Ammon's horn (tissue), 1 donor: ENCODE measurements at places on chromosomes 13 and 19.

- DNase-seq = no peak
Observed at GRCh38 chr13:73216381-73216831, 157.6 kb downstream of the KLF5 start.

DNA sequence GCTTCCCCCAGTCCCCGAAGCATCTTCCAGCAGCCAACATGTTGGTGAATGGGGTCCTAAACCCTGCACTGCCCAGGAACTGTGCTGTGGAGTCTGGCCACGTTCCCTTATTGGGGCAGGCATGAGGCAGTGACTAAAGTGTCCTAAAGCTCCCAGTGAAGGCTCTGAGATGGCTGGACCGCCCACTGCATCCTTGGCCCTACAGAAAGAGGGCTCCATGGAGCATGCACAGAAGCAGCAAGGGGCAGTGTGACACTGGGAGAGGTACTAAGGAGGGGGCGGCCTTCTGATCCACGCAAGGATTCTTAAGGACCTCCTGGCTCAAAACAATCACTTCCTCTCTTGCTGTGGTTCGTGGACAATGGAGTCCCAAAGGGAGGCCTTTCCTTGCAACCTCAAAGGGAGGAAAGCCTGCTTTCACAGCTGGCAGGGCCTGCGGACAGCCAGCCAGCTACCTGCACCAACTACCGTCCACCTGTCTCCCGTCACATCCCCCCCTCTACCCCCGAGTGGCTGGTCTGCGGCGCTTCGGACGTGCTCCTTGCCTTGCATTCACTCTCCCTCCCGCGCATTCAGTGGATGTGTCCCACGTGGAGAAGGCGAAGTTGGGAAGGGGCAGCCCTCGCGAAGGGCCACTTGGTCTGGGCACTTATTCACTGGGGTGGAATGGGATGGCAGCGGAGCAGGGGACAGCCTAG, 63.9 kb upstream of the STARD13 start:
- DNase-seq = peak; percentile 32

- no peak for DNase-seq
Observed at GRCh38 chr19:6800991-6801484, 28.5 kb downstream of the VAV1 start.

- no peak for DNase-seq
Observed at GRCh38 chr13:44385401-44385800, 11.8 kb downstream of the SERP2 start.

GRCh38 chr13:95642028-95642621, 2.4 kb downstream of the DZIP1 start:
- peak; percentile 23 for DNase-seq

DNA sequence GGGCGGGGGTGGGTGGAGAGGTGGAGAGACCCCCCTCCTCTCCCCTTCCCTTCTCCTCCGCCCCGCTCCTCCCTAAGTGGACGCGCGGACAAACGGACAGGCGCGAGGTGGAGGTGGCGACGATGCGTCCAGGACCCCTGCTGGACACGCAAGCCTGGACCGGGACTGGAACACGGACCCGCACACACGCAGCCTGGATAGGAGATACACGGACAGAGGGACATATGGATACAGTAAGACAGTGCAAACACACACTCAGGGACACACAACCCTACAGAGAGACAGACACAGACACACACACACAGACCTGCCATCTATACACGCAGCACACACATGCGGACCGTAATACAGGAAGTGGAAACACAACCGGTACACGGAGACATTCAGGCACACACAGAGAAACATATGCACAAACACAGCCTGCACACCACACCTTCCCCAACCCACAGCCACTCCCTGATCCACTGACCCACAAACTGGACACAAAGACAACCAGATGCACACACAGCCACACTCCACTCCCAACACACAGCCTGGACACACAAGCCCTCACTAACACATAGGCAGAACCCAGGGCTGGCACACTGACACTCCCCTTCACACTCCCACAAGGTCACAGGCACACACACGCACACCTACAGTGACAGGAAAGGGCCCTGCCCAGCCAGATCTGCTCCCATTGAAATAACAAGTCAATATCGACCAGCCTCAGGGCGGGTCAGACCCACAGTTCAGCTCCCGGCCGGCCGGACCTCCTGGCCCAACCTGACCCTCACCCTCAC, 696 bp upstream of the ERFL start:
- DNase-seq = no peak

DNA sequence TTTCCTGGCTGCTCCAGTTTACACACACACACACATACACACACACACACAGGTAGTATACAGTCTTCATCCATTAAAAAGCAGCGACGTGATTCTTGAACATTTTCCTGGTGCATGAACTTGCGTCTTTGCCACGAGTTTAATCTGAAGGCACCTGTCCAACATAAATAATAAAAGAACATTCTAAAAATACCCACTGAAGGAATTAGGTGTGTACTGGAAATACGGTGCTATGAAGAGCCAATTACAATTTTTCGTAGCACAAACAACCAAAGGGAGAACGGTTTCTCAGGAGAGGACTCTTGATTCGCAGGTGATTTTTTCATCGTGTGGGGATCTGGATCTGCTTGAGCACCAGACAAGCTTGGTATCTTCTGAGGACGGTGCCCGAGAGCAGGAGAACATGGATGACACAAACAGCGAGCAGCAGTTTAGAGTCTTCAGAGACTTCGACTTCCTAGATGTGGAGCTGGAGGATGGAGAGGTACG, 61.2 kb downstream of the ZAR1L start:
- DNase-seq = no peak

DNA sequence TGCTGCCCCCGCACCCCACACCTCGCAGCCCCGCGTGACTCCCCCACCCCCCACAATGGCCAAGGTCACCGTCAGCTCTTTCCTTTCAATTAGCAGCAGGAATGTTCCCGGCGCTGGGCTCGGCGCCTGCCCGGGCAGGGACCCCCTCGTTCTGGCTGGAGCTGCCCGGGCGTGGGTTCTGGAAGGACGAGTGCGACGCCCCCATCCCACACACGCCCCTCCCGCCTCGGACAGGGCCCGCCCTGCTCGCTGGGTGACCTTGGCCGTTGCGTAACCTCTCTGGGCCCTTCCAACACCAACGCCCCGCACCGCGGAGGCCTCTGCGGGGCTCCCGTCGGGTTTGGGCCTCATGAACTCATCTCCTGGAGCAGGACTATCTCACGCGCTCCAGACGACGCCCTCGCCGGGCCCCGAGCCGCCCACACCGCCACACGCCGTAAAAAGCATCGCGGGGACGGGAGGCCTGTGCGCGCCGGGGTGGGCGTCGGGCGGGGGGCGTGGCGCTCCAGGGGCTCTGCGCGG, 10.3 kb downstream of the PALM start:
- DNase-seq = peak; percentile 72

DNA sequence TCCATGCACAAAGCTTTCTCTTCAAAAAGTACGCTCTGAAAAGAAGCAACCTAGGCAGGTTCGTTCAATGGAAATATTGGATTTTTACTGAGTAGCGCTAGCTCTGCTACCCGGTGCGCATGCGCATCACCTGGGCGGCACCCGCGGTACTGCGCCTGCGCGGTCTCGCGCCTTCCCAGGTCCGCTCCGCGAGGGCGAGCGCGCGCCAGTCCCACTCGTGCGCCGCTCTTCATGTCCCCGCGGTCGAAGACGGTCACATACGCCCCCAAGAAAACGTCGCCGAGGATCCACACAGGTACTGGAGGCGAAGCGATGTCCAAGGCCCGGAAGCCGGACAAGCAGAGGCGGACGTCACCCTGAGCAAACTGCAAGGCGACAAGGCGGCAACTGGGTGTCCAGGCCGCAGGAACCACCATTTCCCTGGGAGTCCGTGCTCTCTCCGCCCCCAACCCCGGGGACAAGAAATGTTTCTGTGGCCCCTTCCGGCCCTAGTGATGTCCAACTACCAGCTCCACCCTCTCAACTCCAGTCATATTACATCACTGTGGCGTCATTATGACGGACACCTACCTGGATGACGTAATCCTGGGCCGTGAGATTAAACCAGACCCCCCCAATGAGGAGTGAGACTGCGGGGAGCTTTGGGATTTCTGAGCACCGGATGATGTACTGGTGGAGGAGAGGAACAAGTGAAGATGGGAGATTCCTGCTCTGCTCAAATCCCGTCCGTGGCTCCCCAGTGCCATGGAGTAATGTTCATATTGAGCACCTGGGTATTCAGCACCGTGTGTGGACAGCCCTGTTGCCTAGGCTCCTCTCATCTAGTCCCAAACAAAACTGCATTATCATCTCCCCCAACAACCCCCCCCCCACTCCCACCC, 4.8 kb upstream of the KCNC3 start:
- peak; percentile 88 for DNase-seq

DNA sequence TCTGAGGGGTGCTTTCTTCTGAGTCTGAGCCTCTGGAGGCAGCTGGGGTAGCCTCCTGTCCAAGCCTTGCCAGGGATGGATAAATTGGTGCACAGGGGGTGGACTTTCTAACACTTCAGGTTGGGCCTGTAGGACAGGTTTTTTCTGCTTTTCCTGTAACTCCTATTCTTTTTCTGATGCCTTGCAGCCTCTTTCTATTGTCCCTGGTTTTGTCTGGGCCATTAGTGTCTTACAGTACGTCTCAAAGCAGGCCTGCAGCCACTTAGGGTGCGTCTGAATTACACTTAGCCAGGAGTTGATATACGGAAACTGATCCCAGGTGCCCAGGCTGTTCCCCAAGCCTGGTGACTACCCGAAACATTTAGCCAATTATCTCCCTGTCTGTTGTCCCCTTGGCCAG, 213.3 kb upstream of the HTR2A start:
- no peak for DNase-seq

- DNase-seq = peak; percentile 59
Observed at GRCh38 chr19:56476651-56477428, at the start of gene ZNF667. Gene ZNF667, minus strand, starts transcription at chr19:56477345. Its CDS starts 14,975 bp downstream, at chr19:56462370.

- DNase-seq = no peak
Observed at GRCh38 chr19:17564781-17565180, 9.3 kb downstream of the COLGALT1 start.

DNA sequence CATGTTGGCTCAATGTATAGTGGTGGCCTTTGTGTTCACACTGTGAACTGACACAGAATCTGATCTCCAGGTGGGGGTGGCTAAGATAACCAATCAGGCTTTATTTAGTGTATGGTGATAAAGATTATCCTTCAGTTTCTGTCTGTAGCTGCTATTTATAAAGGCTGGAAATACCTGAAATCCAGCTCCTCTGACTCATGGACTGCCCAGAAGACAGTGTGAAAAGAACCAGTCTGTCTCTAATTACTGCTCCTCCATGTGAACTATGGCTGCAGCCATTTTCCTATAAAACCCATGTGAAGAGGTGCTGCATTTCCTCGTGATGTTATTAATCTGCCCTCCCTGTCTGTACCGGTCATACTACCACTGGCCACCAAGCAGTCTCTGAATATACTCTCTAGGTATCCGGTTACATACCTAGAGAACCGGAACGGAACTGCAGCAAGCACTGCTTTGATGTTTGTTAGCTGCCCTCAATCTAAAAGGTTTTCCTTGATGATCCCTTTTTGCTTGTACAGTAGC, 238.0 kb downstream of the LHFPL6 start:
- no peak for DNase-seq

- no peak for DNase-seq
Observed at GRCh38 chr19:17902701-17903100, 30.1 kb upstream of the CCDC124 start.

- no peak for DNase-seq
Observed at GRCh38 chr13:45238945-45239795, 38.3 kb upstream of the KCTD4 start.

DNA sequence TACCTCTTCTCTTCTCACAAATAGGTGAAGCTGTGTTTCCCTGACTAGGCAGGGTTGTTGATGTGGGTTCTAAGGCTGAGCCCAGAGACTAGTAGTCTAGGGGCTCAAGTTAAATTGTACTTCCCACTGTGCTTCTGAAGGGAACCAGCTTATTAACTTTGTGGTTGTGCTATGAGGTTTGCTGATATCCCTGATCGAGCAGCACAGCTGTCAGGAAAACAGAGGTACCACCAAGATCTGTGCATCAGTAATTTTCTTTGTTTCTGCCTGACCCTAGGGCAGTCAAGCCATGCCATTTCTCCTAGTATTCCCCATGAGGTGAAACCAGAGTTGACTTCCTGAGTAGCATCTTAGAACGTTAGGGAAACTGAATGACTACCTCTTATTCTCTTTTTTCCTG, 853.8 kb upstream of the MIR17HG start:
- DNase-seq = no peak

DNA sequence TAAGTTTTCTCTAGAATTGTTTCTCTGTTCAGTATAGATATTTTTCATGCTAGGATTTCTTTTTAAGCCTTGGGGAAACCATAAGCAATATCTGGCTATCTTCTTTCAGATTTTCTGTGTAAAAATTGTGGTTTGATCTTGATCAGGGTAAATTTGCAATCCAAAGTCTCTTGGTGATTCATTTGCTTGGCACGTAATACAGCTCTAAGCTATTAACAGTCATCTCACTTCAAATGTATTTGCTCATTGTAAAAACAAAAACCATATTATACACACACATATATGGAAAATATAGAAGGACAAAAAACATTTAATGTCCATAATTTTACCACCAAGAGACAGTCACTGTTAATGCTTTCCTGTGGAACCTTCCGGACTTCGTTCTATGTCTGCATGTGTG, 191.0 kb downstream of the SHISA2 start:
- DNase-seq = no peak

DNA sequence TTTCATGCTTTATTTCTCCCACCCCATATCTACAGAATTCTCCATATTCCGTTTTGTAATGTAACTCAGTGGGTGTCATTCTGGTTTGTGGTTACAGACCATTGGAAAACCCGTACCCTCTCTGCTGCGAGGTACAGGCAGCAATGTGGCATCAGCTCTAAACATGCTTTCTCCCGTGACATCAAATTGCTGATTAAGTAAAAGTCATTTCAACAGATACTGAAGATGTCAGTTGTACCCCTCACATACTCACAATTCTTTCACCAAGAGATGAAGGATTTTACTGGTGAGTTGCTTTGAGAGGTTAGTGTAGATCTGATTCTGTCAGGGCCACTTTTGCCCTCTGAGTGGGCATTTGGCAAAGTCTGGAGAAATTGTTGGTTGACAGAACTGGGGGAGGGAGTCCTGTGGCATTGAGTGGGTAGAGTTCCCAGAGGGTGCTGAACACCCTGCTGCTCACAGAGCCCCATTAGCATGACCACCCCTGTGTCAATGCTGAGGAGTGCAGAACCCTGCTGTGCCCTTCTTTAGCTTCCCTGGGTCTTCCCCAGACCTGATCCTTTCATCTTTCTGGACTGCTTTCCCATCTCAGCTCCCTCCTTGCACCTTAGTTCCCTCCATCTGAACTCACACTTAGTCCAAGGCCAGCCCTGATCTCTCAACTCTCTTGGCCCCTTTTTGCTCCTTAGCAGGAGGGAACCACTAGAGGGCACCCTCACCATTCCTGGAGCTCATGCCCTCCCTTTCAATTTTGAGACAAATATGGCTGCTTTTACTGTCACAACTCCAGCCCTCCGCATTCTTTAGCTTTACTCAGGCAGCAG, 39.9 kb upstream of the CEACAM8 start:
- DNase-seq = no peak

- DNase-seq = peak; percentile 34
Observed at GRCh38 chr19:44050740-44051649, 841 bp upstream of the ZNF223 start.
